Cerebellar nuclear complex (tissue), 1 donor: ENCODE measurements at places on chromosomes 13 and 19.

DNA sequence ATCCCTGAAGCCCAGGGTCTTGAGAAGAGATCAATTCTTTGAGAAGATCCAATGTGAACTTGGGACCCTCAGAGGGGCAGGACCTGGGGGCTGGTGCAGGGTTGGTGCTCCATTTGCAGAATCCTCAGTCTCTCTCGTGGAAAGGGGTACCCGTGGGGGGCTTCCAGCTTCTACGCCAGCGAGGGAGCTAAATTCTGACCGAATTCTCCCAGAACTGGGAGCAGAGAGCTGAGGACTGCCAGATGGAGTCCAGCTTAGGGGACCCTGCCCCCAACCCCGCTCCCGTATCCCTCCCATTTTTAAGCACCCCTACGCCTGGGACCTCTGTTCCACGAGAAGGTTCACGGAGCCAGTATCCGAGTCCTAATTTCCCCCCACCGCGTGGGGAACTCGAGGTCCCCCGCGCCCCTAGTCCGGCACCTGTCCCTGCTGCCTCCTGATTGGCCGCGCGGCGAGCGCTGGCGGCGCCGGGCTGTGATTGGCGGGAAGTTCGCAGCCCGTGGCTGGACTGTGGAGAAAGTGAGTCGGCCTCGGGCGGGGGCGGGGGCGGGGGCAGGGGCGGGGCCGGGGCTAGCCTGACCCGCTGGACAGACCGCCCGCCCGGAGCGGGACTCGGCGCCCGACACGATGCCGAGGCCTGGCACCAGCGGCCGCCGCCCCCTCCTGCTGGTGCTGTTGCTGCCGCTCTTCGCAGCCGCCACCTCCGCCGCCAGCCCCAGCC is 4.4 kb upstream of the LTBP4 start:
- no peak for DNase-seq

DNA sequence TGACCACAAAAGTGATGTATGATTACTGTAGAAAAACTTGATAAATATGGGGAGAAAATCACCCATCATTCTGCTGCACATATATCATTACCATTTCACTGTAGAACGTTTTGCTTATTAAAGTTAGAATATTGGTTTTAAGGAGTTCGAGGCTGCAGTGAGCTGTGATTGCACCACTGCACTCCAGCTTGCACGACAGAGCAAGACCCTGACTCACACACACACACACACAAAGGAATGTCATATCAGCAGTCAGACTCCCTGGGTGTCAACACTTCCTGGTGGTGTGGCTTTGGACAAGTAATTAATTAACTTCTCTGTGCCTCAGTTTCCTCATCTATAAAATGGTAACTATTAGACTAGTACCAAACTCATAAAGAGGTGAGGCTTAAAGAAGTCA is 11.3 kb upstream of the PNMA8A start:
- no peak for DNase-seq

- DNase-seq = no peak
Measured at GRCh38 chr19:46283771-46284170, 13.1 kb upstream of the HIF3A start.

- DNase-seq = no peak
Measured at GRCh38 chr13:112204346-112205327, 137.7 kb downstream of the SOX1 start.

- no peak for DNase-seq
Measured at GRCh38 chr13:98147521-98147920, 4.6 kb downstream of the FARP1 start.

DNA sequence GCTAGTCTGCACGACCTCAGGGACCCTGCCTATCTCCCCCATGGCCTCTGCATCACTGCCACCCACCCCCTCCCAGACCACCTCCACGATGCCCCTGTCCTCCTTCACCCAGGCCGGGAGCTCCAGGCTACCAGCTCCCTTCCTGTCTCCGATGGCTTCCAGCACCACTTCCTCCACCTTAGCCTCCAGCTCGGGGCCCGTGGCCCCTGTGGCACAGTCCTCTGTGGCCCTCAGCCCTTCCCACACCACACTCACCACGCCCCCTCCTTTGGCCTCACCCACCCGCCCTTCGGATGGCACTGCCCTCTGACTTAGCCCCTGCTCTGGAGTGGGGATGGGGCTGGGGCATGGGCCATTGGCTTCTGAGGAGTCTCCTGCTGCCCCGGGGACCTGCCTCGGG is 7.2 kb downstream of the PALM3 start:
- DNase-seq = no peak

DNA sequence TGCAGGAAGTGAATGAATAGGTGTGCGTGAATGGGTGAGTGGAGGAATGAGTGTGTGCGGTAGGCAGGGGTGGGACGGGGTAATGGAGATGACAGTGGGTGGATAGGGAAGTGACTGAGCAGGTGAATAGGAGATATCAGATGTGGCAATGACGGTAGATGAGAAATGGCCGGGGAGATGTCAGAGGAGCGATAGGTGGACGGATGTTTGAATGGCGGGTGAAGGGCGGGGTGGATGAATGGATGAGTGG is 1.5 kb downstream of the TTC9B start:
- no peak for DNase-seq

GRCh38 chr13:45492538-45492937 is 27.8 kb downstream of the COG3 start:
- DNase-seq = no peak

GRCh38 chr13:24683838-24684599 is 3.8 kb downstream of the ATP12A start:
- no peak for DNase-seq

DNA sequence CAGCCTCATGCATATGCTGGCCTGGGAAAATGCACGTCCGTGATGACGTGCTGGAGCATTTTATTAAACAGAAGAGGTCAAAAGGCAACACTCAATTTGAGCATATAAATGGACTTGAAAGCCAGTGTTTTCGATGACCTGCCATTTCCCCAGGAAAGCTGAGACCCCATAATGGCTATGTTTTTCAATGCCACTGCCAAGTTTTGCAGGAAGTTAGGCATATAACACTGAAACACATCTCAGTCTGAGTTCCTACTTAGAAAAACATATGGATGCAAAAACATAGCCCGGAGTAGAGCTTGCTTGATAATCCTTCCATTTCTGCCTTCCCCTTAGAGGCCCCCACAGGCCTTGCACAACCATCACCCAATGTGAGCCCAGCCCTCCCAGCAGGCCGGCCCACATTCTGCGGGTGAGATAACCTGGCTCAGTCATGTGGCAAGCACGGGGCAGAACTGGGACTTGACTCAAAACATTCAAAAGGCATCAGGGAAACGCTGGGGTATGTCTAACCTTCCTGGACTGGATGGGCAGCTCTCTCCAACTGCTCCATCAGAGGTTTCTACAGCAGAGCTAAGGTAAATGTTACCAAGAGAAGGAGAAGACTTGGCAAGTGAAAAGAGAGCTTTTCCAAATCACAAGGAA is 24.9 kb downstream of the EPS15L1 start:
- no peak for DNase-seq

DNA sequence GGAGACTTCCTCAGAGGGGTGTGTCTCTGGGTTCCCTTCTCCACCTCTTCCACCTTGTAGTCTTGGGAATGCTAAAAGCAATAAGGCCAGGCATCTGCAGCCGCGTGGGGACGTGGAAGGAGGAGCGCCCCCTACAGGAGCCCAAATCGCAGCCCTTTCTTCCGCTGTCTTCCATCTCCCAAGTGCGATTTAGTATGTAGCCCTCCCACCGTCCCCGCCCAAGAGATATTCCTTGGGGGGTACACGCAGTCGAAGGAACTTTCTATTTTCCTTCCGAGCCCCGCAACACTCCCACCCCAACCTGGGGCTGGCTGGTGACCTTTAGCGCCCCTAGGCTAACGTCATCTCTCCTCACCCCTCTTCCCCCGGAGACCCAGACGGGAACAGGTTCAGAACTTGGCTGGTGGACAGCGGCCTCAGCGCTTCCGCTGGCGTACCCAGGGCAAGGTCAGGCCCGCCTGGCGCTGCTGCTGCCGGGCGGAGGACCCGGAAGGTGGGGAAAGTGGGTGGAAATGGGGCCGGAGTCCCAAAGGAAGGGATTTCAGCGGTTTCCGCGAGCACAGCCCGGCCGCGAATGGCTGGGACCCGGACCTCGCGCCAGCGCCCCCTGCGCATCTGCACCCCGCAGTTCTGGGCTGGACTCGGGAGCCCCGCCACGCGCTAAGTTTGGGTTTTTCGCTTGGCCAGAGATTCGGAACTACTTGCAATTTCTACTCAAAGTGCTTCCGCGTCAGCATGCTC is 2.1 kb upstream of the PCDH8 start:
- no peak for DNase-seq

- no peak for DNase-seq
Measured at GRCh38 chr19:46862503-46862834, 1.7 kb downstream of the ARHGAP35 start.

GRCh38 chr13:88764103-88764502 is 1092.9 kb downstream of the SLITRK5 start:
- no peak for DNase-seq

DNA sequence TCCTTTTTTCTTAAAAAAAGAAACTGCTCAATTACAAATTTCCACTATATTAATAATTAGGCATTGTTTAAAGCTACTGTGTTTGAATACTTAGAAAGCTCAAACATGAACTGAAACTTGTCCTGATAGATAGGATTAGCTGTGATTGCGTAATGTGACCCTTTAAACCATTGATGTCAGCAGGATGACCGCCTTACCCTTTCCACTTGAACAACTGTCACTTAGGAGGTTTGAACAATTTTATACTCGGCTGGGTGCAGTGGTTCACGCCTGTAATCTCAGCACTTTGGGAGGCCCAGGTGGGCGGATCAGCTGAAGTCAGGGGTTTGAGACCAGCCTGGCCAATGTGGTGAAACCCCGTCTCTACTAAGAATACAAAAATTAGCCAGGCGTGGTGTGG is 2.9 kb downstream of the LAMP1 start:
- no peak for DNase-seq

DNA sequence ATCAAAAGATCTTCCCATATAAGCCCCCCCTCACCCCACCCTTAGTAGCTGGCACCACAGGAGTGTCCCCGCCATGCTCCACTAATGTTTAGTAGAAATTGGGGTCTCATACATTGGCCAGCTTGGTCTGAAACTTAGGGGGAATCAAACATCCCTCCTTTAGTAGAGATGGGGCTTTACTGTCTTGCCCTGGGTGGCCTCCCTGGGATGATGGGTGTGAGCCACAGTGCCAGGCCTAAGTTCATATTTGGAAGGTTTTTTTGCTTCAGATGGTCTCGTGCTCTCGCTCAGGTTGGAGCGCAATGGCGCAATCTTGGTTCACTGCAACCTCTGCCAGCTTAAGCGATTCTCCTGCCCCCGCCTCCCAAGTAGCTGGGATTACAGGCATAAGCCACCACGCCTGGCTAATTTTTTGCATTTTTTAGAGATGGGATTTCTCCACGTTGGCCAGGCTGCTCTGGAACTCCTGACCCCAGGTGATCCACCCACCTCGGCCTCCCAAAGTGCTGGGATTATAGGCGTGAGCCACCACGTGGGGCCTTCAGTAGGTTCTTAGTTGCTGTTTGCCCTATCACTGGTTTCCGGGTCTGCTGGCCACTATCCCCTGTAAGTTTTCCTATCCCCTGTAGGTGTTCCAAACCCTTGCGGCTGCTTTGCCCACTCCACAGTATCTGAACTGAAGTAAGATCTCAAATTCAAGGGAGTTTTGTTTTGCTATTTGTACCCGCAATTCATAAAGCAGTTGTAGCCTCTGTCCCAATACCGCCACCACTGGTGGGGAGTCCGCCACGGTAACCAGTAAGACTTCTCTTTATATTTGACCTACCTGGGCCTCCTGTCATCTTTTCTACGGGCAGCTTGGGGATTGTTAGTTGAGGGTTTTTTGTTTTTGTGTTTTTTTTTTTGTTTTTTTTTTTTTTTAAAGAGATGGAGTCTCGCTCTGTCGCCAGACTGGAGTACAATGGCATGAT is 34.1 kb downstream of the NLRP12 start:
- DNase-seq = no peak

GRCh38 chr13:112893570-112894422 is 75.2 kb upstream of the MCF2L start:
- no peak for DNase-seq

- DNase-seq = no peak
Measured at GRCh38 chr19:19650331-19650730, 6.9 kb upstream of the GMIP start.

GRCh38 chr13:77009011-77009410 is 17.1 kb downstream of the CLN5 start:
- DNase-seq = no peak

DNA sequence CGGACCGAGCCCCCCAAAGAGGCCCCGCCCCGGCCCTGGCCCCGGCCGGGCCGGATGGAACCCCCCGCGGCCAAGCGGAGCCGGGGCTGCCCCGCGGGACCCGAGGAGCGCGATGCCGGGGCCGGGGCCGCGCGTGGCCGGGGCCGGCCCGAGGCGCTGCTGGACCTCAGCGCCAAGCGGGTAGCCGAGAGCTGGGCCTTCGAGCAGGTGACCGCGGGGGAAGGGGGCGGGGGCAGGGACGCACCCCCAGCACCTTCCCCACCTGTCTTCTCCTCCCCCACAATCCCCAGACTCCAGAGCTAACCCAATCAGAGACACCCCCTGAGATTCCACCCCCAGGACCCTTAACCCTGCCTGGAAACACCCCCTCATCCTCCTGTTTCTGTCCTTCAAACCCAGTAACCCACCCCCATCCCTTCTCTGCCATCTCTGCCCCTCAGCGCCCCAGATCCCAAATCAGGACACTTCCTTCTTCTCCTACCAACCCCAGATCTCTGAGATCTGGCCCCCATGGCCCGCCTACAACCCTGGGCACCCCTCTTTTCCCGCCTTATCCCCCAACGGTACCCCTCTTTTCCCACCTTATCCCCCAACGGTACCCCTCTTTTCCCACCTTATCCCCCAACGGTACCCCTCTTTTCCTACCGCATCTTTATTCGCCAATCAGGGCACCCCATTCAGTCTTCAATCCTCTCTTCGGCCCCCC is 505 bp downstream of the ZSWIM4 start:
- no peak for DNase-seq

- no peak for DNase-seq
Measured at GRCh38 chr13:71018995-71019394, 848.0 kb downstream of the DACH1 start.

DNA sequence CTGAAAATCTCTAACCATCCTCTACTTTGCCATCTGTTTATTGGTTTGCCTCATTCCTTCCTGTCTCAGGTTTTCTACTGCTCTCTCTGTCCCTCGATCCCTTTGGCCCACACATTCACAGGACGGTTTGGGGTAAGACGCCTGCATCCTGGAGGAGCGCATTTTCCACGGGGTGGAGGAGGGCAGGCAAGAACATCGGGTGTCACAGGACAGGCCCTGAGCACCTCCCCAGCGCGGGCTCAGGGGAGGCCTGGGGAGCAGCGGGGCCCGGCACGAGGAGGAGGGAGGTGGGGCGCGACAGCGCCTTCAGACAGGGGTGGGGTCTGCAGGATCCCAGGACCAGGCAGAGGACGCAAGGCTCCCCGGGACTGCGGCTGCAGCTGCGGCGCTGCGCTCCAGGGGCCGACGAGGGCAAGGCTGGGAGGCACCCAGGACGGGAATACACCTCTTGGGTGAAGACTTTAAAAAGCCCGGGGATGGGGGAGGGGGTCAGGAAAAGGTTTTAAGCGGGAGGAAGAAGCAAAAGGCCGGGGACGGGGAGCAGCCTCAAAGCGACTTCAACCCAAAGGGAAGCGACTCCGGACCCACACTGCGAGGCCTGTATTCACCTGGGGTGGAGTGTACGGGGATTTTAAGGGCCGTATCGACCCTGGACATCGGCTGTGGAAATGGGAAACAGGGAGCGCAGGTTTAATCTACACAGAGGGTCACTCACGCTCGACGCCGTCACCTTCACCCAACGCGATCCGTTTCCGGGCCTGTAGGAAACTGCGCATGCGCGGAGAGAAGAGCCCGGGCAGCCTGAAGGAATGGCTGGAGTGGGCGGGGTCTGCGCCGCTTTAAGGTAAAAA is at the start of gene ZNF415:
Gene ZNF415, minus strand, starts transcription at position 770 of the 851 bp plus-strand sequence. CDS start 10,234 bp downstream, outside the sequence.
- DNase-seq = peak; percentile 47
